ENCODE measurements at places on chromosomes 4 and X. TPM values are rescaled to one million over a fixed set of nuclear protein-coding genes. Genes with fewer than 3 reads are reported as not detected.

Gene PHEX
- 0.18 TPM for total RNA-seq

GRCh38 chrX:15761564-15762191, 23.6 kb downstream of the CA5B start:
- H3K27ac ChIP-seq: no peak overlapping the region
- H3K4me1 ChIP-seq: no peaks in the 10 kb centered on the region
- H3K36me3 ChIP-seq: no peaks in the 10 kb centered on the region
- H3K27me3 ChIP-seq: no peaks in the 10 kb centered on the region
- H3K4me3 ChIP-seq: no peak overlapping the region

DNA sequence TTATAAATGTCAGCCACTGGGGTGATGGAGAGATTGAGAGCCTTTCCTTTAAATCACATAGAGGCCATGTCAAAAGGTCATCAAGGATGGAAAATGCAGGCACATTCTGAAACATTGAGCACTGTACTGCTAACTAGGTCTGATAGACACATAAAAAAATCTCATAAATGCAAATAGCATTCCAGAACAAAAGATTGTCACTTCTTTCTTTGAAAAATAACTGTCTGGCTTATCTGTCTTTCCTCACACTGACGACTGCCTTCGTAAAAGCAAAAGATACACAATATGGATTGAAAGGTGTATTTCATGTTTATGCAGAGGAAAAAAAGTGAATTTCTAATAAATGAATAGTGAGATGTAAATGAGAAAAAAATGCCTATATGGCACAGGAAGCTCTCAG, 59.9 kb downstream of the PABPC4L start:
- no peaks in the 10 kb centered on the region for H3K27me3 ChIP-seq
- H3K4me1 ChIP-seq: no peaks in the 10 kb centered on the region
- no peak overlapping the region for H3K4me3 ChIP-seq
- no peak overlapping the region for H3K27ac ChIP-seq

DNA sequence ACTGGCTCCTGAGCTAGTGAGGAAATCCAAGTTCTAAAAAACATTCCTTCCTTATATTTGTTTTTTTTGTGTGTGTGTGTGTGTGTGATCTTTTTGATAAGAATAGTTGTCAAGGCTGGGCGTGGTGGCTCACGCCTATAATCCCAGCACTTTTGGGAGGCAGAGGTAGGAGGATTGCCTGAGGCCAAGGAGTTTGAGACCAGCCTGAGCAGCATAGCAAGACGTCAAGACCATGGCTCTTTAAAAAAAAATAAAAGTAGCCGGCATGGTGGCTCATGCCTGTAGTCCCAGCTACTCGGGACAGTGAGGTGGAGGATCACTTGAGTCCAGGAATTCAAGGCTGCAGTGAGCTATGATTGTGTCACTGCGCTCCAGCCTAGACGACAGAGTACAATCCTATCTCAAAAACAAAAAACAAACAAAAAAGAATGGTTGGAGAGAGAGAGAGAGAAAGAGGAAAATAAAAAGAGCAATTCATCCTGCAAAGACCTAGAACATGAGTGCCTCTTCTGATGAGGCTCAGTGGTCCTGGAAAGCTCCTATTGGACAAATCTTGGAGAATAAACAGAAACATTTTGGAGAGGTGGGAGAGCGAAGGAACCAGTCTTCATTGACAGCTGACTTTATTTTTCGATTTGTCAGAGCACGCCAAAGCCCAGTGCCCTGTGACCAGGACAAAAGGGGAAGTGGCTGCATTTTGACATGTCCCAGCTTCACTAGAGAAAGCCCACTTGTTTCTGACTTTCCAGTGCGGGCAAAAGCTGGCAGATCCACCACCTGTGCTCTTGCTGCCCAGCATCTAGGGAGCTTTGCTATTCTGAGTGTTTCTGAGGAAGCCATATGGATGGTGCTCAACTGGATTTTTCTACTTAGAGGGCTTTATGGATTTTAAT, 244.7 kb downstream of the PALLD start:
- H3K36me3 ChIP-seq: no peaks in the 10 kb centered on the region
- H3K4me1 ChIP-seq: peaks cover 8% of the 10 kb centered on the region
- H3K27ac ChIP-seq: no peak overlapping the region
- DNase-seq: no peak
- no peaks in the 10 kb centered on the region for H3K27me3 ChIP-seq
- H3K4me3 ChIP-seq: no peak overlapping the region

Gene PRKG2
- total RNA-seq: 2.0 TPM

DNA sequence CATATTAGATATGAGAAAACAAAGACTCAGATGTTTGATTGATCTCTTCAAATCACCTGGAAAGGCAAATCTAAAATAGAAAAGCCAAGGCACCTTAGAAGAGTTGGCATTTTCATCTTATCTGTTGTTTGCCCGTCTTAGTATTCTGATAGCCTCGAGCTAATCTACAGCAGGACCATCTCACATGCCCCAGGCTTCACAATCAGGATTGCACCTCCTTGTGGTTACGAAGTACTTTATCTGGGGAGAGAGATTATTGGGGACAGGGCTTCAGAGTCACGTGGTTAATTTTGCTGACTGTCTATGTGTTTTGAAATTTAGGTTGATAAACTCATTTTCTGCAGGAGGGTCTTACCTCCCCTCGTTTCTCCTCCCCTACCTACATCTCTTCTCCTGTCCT, 313.1 kb upstream of the ANXA10 start:
- H3K27ac ChIP-seq: no peak overlapping the region
- no peaks in the 10 kb centered on the region for H3K27me3 ChIP-seq
- no peaks in the 10 kb centered on the region for H3K4me1 ChIP-seq
- H3K36me3 ChIP-seq: no peaks in the 10 kb centered on the region
- no peak overlapping the region for H3K4me3 ChIP-seq

Gene TCEAL8
- total RNA-seq: 91.4 TPM

Gene TBC1D9
- 16.9 TPM for total RNA-seq

Gene ADRA2C
- 0.28 TPM for total RNA-seq

Gene PLAC8
- not detected for total RNA-seq

GRCh38 chr4:17189401-17189720, 290.9 kb upstream of the LDB2 start:
- H3K27me3 ChIP-seq: no peaks in the 10 kb centered on the region
- peak; percentile 87 for DNase-seq
- no peaks in the 10 kb centered on the region for H3K36me3 ChIP-seq
- H3K27ac ChIP-seq: peak overlapping the region; percentile 89

DNA sequence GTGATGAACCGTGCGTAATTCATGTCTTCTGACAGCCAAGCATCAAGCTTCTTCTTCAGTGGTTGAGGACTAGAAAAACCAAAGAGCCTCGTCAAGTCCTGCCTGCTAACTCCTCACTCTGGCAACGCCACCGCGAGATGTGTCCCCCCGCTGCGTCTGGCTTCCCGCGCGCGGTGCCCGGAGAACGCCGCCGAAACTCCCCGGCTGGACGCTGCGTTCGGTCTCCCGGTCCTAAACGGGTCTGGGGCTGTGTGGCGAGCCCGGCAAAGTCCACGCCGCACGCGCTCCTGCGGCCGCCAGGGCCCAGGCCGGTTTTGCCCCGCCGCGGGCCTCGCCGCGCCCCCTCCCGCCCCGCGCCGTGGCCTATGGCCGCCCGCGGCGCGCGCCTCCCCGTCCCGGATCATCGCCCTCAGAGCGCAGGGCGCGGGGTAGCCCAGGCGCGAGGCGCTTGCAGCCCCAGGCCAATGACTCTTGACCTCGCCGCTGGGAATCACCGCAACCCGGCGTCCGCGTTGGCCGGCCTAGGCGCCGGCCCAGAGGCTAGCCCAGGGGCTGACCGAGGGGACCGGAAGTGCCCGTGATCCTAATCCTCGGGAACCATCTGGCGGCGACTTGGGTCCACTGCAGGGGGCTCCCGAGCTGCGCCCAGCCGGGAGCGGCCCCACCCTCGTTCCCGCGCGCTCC, at the start of gene AADAT:
AADAT (minus strand) TSS at position 289 of the 684 bp plus-strand sequence; CDS start at position 23, 266 bp downstream.
- peak within 1 kb of the TSS; percentile 67 for H3K4me3 ChIP-seq
- no peaks in the 10 kb centered on the region for H3K27me3 ChIP-seq
- peak; percentile 72 for DNase-seq
- peaks cover 1% of the 10 kb centered on the region for H3K36me3 ChIP-seq
- no peaks in the 10 kb centered on the region for H3K4me1 ChIP-seq
- H3K27ac ChIP-seq: peak within 1 kb of the TSS; percentile 58

- H3K36me3 ChIP-seq: no peaks in the 10 kb centered on the region
- H3K4me1 ChIP-seq: no peaks in the 10 kb centered on the region
- H3K27ac ChIP-seq: no peak overlapping the region
- DNase-seq: no peak
- H3K27me3 ChIP-seq: no peaks in the 10 kb centered on the region
These were observed 49.3 kb downstream of the APELA start for GRCh38 chr4:164926301-164926700.
